ENCODE measurements at places on chromosomes 3 and 15.

- DNase-seq: no peak
Measured at GRCh38 chr15:58934521-58934920, 1.0 kb upstream of the SLTM start.

DNA sequence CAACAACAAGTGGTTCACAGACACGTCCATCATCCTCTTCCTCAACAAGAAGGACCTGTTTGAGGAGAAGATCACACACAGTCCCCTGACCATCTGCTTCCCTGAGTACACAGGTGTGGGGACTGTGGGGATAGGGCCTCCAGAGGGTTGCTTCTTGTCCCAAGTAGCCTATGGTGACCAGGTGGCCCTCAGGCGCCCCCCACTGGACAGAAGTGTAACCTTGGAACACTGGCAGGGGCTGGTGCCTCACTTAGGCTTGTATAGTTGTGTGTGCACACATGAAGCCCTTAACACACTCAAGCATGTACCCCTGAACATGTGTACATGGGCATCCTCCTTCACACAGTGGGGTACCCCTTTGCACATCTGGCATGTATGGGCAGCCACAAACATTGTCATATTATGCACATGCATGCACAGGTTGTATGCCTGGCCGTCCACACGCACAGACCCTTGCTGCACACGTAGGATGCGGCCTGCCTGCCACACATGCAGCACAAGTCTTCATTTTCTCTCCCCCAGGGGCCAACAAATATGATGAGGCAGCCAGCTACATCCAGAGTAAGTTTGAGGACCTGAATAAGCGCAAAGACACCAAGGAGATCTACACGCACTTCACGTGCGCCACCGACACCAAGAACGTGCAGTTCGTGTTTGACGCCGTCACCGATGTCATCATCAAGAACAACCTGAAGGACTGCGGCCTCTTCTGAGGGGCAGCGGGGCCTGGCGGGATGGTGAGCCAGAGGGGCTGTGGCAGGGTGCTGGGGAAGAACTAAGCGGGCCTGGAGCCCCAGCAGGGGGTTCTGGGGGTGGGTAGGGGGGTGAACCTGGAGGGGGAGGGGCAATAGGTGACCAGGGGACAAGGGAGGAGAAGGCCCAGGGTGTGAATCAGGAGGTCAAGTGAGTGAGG lies 11.7 kb upstream of the SEMA3B start:
- peak; percentile 40 for DNase-seq

- no peak for DNase-seq
Measured at GRCh38 chr3:61563313-61564271, 2.2 kb downstream of the PTPRG start.

- DNase-seq: no peak
Measured at GRCh38 chr3:45187694-45188141, 38.4 kb downstream of the TMEM158 start.

DNA sequence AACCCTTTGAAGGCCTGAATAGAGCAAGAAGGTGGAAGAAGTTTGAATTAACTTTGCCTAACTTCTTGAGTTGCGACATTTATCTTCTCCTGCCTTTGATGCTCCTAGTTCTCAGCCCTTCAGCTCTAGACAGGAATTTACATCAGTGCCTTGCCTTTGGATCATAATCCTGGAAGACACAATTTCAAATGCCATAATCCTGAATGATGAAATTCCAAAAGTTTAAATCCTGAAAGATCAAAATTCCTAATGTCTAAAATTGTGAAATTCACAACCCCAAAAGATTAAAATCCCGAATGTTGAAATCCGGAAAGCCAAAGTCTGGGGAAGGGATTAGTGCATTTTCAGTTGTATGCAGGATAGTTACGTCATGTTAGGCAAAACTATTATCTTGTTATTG lies 166.6 kb upstream of the PDZRN3 start:
- DNase-seq: no peak

GRCh38 chr3:104632521-104632920 lies 734.2 kb upstream of the ALCAM start:
- no peak for DNase-seq

- DNase-seq: no peak
Measured at GRCh38 chr3:151630938-151631441, 102.7 kb upstream of the AADACL2 start.

GRCh38 chr3:171850960-171851659 lies 8.0 kb downstream of the TMEM212 start:
- no peak for DNase-seq

GRCh38 chr3:48950051-48950450 lies 31.4 kb downstream of the ARIH2 start:
- no peak for DNase-seq

Measured in stimulated activated CD4-positive, alpha-beta T cell treated with anti-CD3 and anti-CD28 coated beads, Interleukin-15, amount 100 ng/mL, for 48 hours (primary cell).